ENCODE measurements at places on chromosomes 4 and X. TPM values are rescaled to one million over a fixed set of nuclear protein-coding genes. Genes with fewer than 3 reads are reported as not detected.

The ENOX2 gene
- 7.4 TPM for total RNA-seq

The NMU gene
- 2.5 TPM for total RNA-seq

The NUDT10 gene
- 0.85 TPM for total RNA-seq

The COL25A1 gene
- total RNA-seq: 1.5 TPM

The EOLA2 gene
- total RNA-seq: 20.4 TPM
